ENCODE measurements at places on chromosomes 5 and 9.

DNA sequence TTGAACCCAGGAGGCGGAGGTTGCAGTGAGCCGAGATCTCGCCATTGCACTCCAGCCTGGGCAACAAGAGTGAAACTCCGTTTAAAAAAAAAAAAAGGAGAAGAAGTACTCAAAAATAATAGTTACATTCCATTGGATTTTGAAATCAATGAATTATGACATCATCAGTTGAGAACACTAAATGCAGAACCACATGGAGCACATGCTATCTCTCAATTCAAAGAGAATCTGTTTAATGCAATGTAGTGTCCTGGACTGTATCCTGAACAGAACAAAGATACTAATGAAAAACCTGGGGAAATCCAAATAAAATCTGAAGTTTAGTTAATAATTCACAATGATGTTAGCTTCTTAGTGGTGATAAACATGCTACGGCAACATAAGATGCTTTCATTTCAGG lies 20.3 kb downstream of the CDC14B start:
- DNase-seq, result no peak

GRCh38 chr9:88880199-88880598 lies 111.1 kb upstream of the S1PR3 start:
- no peak for DNase-seq

GRCh38 chr9:89880161-89880560 lies 275.3 kb downstream of the GADD45G start:
- DNase-seq, result no peak

- DNase-seq, result no peak
These were observed 261.2 kb downstream of the ANXA1 start for GRCh38 chr9:73412874-73413273.

- DNase-seq, result no peak
These were observed 186.9 kb downstream of the AUH start for GRCh38 chr9:91174772-91175171.

- DNase-seq, result no peak
These were observed 801.0 kb downstream of the NR2F1-AS1 start for GRCh38 chr5:92780057-92780456.

DNA sequence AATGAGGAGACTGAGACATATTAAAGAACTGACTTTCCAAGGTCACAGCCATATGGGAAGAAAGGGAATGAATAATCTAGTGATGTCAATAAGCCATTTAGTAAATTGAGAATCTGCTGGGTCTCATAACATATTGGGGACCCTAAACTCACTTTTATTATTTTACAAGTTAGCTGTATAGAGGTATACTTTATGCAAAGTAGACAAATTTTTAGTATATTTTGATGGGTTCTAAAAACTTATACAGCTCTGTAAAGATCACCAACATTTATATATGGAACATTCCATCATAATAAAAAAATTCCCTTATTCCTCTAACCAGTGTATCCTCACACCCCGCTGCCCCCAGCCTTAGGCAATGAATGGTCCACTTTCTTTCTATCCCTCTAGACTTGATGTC lies 35.7 kb upstream of the ZNF510 start:
- DNase-seq, result no peak

GRCh38 chr5:142816531-142817430 lies 46.6 kb downstream of the ARHGAP26 start:
- DNase-seq, result peak; percentile 14

GRCh38 chr5:44388321-44389089 lies 715 bp downstream of the FGF10 start:
- no peak for DNase-seq

- DNase-seq, result peak; percentile 54
These were observed 63.2 kb downstream of the PRRT1B start for GRCh38 chr9:131608493-131609037.

- no peak for DNase-seq
These were observed 15.0 kb downstream of the DOCK2 start for GRCh38 chr5:169652057-169652456.

- DNase-seq, result no peak
These were observed 334.0 kb upstream of the PUM3 start for GRCh38 chr9:3177936-3178335.

- no peak for DNase-seq
These were observed 152.8 kb upstream of the DAP start for GRCh38 chr5:10913841-10914240.

DNA sequence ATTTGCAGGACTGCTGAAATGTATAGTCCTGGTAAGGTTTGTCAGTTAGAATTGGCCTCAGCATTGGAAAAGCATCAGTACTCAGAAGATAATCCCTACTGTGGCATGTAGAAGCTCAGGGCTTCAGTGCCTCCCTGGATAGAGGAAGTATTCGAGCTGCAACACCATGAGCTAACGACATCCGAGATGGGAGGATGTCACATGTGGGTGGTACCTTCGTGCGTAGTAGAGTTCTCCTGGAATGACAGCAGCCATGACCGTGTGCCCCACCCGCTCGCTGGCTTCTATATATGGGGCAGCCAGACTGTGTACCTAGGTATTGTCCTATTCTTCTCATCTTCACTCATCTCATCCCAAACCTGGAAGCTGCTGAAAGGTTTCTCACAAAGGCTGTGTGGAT lies 345.8 kb upstream of the KLF9 start:
- no peak for DNase-seq

GRCh38 chr9:112408275-112408674 lies 28.4 kb downstream of the HSDL2 start:
- no peak for DNase-seq

DNA sequence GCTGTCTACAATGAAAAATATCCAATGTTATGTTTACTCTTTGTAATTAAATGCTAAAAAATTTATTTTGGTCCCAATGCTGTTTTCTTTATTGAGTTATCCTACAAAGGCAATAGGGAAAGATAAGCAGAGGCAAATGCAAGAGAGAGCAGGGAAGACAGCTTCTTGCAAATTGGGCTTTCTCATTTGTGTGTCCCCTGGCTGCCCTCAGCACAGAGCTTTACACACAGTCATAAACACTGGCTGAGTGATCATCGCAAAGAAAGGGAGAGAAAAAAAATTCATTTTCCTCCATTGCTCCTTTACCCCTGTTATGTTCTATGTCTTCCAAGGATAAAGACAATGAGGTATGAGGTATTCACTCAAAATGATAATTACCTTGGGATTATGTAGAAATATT lies 2.3 kb upstream of the TSSK1B start:
- DNase-seq, result no peak

DNA sequence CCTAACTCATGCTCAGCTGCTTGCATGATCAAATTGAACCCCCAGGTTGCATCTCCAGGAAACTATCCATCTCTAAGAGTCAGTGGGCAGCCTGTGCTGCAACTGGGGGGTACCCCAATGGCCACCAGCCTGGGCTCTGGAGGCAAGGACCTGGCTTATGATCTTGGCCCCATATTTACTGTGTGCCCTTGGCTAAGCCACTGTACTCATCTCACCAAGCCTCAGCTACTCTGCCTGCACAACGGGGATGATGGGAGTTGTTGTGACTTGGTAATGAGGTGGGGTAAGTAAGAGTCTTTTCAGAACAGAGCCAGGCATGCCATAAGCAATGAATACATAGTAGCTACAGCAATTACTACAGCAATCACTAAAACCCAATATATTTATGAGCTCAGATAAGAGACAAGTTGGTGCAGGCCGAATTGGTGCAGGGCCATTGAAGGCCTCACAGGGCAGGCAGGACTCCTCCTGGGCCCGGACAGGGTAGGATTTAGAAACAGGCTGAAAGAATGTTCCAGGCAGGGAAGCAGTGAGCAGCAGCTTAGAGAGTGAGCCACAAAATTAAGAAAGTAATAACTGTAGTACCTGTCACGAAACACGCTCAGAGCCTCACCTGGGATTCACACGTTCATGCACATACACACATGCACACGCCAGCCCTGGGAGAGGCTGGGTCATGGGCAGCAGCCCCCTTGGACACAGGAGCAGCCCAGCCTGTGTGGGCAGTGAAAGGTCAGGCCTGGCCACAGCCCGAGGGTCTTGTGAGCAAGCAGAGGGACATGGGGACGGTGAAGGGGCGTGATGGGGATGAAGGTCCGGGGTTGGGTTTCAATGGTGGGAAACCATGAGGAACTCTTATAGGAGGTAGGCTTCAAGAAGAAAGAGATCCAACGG lies 74.1 kb downstream of the PAX5 start:
- no peak for DNase-seq

GRCh38 chr5:81948349-81948748 lies 23.5 kb upstream of the ATG10 start:
- no peak for DNase-seq

DNA sequence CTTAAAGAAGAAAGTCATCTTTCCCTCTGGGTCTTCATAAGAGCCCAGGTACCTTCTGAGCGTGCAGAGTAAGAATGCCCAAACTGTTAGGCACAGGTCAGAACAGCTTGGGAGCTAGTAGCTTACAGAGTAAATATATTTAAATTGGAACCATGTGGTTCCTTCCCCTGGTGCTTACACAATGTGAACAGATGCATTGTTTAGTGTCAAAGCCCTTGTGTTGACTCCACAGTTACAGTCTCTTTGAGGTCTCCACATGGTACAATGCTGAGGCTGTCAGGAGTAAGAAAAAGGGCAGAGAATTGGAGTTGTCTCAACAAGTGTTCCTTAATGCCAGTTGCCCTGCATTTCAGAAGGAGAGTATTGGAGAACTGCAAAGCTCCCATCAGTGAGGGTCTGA lies 188.5 kb downstream of the PAPPA start:
- no peak for DNase-seq

GRCh38 chr5:23884405-23885031 lies 377.1 kb downstream of the PRDM9 start:
- no peak for DNase-seq

GRCh38 chr5:172420235-172420939 lies 33.9 kb downstream of the SH3PXD2B start:
- peak; percentile 41 for DNase-seq

DNA sequence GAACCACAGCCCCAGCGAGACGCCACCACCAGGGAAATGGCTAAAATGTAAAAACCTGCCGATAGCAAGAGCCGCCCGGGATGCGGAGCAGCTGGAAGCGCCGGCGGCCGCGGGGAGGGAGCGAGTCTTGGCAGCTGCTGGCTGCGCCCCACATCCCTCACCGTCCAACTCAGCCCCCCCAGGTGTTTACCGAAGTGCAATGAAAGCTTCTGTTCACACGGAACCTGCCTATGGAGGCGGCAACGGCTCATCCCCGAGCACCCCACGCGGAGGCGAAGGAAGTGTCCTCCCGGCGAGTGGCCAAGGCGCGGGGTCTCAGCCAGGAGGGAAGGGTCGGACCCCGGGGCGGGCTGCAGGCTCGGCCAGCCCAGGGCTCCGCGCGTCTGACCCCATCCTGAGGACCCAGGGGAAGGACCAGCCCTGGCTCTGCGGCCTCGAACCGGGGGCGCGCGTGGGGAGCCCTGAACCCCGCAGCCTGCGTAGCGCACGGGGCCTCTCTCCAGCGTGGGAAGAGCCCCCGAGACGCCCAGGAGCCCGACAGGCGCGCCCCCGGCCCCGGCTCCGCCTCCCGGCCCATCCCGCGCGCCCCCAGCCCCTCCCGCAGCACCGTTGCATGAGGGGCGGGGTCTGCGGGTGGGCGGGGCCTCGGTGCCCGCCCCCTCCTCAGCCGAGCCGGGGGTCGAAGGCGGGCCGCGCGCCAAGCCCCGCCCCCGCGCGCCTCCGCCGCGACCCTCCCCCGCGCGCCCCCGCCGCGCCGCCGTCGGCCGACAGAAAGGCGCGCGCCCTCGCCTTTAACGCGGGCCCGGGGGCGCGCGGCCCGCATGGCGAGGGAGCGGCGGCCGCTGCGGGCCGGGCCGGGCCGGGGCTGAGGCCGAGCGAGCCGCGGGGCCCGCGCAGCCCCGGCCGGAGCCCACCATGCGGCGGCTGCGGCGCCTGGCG lies at the start of gene DIPK1B:
Gene DIPK1B (plus strand): TSS at position 822 of the 939 bp plus-strand sequence. CDS start 94 bp downstream, at position 916.
- no peak for DNase-seq

DNA sequence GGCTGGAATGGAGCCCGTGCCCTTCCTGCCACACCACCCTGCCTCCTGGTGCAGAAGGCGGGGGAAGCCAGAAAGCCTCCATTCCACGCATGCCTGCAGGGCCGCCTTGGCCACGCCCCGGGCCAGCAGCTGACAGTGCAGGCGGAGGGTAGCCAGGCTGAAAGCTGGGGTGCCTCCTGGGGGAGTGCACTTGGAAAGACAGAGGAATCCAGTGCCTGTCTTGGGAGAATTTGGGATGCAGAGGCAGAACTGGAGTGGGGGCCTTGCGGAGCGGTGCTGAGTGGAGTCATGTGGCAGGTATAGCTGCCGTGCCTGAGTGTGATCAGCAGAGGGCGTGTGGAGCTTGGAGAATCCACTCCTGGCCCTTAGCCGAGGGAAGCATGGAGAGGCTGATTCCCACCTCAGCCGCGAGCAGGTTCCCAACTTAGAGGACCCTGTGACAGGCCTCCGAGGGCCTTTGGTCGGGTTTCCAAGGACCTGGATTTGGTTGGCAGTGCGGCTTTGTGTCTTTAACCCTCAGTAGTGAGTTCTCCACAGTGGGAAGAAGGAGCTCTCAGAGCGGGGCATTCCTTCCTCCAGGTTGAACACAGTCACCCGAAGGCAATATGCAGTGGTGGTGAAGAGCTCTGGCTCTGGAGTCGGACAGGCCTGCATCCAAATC lies 9.1 kb upstream of the URM1 start:
- peak; percentile 75 for DNase-seq

DNA sequence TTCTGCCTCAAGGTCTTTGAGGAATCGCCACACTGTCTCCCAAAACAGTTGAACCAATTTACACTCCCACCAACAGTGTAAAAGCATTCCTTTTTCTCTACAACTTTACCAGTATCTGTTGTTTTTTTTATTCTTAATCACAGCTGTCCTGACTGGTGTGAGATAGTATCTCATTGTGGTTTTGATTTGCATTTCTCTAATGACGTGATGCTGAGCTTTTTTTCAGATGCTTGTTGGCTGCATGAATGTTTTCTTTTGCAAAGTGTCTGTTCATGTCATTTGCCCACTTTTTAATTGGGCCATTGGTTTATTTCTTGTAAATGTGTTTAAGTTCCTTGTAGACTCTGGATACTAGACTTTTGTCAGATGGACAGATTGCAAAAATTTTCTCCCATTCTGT lies 400.0 kb downstream of the DEPDC1B start:
- DNase-seq, result no peak

- DNase-seq, result no peak
These were observed 80.7 kb downstream of the PRRT1B start for GRCh38 chr9:131625790-131626670.

DNA sequence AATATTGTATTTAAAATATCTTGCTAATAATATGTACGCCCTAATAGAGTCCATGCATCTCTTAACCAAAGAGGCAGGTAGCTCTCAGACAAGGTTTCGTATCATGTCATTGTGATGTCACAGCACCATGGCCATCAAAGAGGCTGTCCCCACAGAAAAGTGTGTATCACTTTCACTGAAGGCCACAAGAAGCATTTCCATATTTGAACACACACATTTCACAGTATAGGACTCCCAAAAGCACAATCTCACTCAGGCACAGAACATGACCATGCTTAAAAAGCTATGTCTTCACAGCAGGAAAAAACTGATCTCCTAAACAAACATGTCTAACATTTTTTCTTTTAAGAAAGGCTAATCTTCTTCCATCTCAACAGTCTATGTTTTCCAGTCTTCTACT lies 133.8 kb downstream of the DENND1A start:
- DNase-seq, result no peak
